ENCODE measurements at places on chromosomes 4 and X. TPM values are rescaled to one million over a fixed set of nuclear protein-coding genes. Genes with fewer than 3 reads are reported as not detected.

The LUZP4 gene
- not detected for total RNA-seq

The DMP1 gene
- total RNA-seq, result not detected

The GRIA2 gene
- total RNA-seq, result not detected

The RNF128 gene
- 0.03 TPM for total RNA-seq

The DGKQ gene
- total RNA-seq, result 7.9 TPM

The SCFD2 gene
- 7.1 TPM for total RNA-seq

The ASB12 gene
- not detected for total RNA-seq

The HTR2C gene
- not detected for total RNA-seq

The TMEM150C gene
- 1.2 TPM for total RNA-seq

The NLGN3 gene
- total RNA-seq, result 1.0 TPM

All from A549 treated with dexamethasone at 1 μM for 4 hours (cell line).